CD4-positive, alpha-beta T cell treated with Interferon alpha-2 for 1 hour (primary cell): ENCODE measurements at places on chromosomes 4 and X.

GRCh38 chr4:30601070-30601865, 118.9 kb upstream of the PCDH7 start:
- DNase-seq: no peak

DNA sequence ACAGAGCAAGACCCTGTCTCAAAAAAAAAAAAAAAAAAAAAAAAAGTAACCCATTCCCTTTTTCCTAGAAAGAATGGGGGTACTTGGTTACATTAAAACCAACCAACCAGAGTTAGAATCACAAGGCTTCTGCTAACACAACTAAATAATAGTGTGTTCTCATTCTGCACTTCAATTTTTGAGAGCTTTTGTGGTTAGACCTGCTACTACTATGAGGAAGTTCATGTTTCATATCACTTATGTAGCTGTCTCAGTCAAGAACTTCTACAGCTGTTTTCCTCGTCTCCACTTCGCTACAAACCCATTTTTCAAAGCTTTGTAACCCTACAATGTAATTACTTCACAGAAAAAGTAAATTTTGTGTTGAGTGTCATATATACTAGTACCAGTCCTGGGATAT, 58.3 kb downstream of the PDHA2 start:
- no peak for DNase-seq

- no peak for DNase-seq
These were observed 44.8 kb upstream of the CBR4 start for GRCh38 chr4:169054879-169055278.

- DNase-seq: no peak
These were observed 287.2 kb upstream of the HS3ST1 start for GRCh38 chr4:11715753-11716521.

DNA sequence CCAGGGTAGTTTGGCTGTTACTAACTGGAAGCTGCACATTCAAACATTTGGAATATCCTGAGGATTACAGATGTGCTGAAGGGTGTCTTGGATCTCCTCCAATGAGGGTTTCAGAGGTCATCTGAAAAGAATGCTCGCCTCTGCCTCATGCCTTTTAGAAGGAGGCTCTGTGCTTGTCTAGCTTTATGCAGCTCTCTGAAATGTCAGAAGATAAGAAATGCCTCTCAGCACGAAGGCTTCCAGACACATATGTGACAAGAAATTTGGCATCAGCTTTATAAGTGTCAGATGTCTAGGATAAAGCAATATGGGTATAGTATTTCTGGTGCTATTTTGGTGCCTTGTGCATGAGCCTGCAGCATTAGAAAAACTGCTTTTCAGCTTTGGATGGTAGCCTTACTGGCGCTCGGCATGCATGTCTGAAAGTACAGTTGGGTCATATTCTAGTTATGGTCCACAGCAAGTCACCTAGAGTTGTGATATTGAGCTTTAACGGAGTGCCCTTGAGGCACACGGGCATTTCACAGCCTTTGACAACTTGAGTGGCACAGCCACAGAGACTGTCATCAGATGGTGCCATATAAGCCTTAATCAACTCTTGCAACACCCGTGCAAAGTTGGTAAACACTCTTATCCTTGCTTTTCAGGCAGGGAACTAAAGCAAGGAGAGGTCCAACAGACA, 70.8 kb upstream of the PGRMC2 start:
- no peak for DNase-seq

DNA sequence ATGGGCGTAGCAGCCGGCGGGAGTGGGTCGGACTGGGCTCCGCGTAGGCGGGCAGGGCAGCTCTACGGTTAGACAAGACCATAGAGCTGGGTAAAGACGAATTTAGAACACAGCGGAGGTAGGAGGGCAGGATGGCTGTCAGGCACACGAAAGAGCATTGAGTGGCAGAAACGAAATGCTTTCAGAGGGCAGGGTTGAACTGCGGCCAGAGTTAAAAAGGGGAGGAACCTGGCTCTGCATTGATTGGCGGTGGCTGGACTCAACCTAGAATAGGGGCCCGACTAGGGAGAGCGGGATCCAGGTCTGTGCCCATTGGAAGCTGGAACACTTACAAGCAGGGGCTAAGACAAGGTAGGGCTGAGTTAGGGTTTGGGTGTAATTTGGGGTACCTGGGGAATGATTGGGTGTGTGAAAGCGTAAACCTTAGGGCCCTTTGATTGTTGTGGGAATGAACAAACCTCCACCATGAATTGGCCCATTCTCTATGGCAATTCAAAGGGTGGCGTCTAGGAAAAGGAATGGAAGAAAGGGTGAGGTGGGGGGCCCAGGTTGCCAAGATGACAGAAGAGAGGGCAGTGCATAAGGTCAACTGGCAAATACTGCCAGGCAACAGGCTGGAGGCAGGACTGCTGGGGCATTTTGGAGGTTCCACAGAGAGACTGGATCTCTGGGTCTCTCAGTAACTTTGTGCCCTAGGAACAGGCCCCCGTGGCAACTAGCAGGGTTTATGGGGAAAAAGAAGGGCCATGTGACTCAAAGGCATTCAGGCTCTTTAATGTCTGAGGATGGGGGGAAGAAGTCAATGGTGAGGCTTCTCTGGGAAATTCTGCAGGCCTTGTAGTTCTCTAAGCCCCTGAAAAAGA, 911 bp upstream of the ELK1 start:
- DNase-seq: no peak

GRCh38 chrX:39816871-39817731, 280.7 kb downstream of the BCOR start:
- DNase-seq: no peak

GRCh38 chr4:161680146-161680545, 483.7 kb downstream of the FSTL5 start:
- no peak for DNase-seq

GRCh38 chr4:56910172-56910967, 2.7 kb downstream of the REST start:
- no peak for DNase-seq
